SK-MEL-5 (cell line): ENCODE measurements at places on chromosomes 5 and 9. TPM values are rescaled to one million over a fixed set of nuclear protein-coding genes. Genes with fewer than 3 reads are reported as not detected.

The TLX3 gene
- total RNA-seq = not detected in 2 replicates

GRCh38 chr5:153276151-153276550 is 214.3 kb upstream of the GRIA1 start:
- DNase-seq = no peak

DNA sequence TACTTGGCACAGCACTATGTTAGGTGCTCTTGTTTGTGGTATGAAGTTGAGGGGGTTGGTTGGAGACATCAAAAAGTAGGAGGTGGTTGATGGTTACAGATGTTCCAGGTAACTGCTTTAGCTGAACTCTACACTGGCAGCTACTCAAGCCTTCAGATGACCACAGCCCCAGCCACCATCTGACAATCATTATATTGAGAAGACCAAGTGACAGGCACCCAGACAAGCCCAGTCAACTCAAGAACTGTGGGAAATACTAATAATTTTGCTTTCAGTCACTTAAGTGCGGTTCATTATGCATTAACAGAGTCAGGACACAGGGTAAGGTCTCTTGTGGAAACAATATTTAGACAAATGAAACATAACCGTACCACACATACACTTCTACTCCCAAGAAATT is 38.9 kb upstream of the SLIT3 start:
- no peak for DNase-seq

GRCh38 chr5:143206196-143207053 is 197.1 kb downstream of the NR3C1 start:
- no peak for DNase-seq

- DNase-seq = no peak
Measured at GRCh38 chr5:33364406-33364805, 76.4 kb upstream of the TARS1 start.
